ENCODE measurements at places on chromosomes 11 and 22.

GRCh38 chr11:31922450-31922849 lies 111.3 kb upstream of the PAX6 start:
- DNase-seq, result no peak

DNA sequence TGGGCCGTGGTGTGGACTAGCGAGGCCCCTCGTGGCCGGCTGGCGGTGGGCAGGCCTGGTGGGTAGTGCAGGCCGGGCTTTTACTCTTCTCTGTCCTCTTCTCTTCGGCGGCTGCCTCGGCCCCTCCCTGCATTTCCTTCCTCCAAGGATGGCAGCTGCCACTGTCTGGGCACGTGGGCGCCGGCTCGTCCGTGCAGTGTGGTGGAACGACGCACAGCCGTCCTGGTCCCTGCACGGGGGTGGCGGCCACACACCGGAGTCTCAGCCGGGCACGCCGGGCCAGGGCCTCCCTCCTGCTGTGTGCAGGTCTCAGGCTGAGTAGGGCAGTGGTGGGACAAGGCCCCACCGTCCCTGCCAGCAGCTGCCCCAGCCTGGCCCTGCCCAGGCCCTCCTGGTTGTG lies 37.7 kb downstream of the MOB2 start:
- DNase-seq, result no peak

- no peak for DNase-seq
Measured at GRCh38 chr22:22214819-22215329, 29.7 kb upstream of the VPREB1 start.

- no peak for DNase-seq
Measured at GRCh38 chr11:118282606-118283005, 18.5 kb upstream of the MPZL2 start.

- DNase-seq, result no peak
Measured at GRCh38 chr11:1162138-1162475, 4.4 kb downstream of the MUC5AC start.

- DNase-seq, result no peak
Measured at GRCh38 chr11:61543606-61544306, 35.2 kb downstream of the LRRC10B start.

GRCh38 chr11:101510591-101510990 lies 73.2 kb downstream of the TRPC6 start:
- no peak for DNase-seq

DNA sequence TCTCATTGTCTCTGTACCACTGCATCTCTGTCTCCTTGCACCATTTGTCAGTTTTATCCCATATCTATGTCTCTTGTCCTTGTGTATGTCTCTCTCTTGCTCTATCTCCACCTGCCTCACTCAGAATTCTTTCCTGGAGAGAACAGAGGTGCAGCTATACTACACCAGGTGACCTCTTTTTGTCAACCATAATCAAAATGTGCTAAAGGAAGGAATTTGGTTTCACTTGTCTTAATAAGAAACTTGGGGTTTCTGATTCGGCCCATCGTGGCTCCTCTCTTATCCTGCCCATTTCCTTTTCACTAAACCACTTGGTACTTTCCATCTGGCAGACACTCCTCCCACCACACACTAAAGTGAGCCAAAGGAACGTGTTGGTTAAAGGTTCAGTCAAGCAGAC lies 2.0 kb upstream of the C11orf42 start:
- DNase-seq, result no peak

- DNase-seq, result no peak
Measured at GRCh38 chr11:75223954-75224643, 16.5 kb upstream of the TPBGL start.

DNA sequence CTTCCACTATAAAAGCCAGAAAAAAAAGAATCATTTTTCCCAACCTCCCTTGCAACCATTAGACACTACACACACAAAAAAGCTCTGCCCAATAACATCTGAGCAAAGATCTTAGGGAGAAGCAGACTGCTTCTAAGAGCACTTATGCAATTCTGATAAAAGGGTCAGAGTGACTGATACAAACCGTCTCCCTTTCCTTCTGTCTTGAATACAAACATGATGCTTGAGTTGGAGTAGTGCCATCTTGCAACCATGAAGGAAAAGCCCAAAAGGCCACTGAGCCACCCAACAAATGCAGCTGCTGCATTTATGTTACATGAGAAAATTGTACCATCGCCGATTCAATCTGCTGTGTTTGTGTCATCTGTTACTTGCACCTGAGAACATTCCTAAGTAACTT lies 47.6 kb upstream of the EED start:
- DNase-seq, result no peak

GRCh38 chr11:115345361-115345760 lies 158.9 kb downstream of the CADM1 start:
- no peak for DNase-seq

DNA sequence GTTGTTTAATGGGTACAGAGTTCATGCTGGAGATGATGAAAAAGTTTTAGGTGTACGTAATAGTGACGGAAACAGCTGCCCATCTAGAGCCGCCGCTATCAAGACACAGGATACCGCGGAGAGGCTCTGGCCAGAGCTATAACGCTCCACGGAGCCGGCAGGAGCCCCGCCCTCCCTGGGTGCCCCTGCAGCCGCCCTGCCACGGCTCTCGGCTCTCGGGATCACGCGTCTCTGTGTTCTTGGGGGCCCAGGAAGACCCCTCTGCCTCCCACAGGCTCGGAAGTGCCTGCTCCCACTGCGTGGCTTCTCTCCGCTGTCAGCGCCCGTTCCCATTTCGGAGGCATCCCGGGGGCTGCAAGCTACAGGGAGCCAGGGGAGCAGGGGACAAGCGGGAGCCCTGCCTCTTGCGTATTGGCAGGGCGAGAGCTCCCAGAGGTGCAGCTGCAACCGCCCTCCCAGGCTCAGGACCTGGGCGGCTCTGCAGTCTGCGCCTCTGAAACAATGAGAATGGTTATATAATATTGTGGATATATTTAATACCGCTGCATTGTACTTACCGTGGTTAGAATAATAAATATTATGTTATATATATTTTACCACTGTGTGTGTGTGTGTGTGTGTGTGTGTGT lies 13.7 kb downstream of the GLYATL2 start:
- no peak for DNase-seq

GRCh38 chr11:35365395-35365794 lies 54.0 kb downstream of the SLC1A2 start:
- DNase-seq, result no peak

DNA sequence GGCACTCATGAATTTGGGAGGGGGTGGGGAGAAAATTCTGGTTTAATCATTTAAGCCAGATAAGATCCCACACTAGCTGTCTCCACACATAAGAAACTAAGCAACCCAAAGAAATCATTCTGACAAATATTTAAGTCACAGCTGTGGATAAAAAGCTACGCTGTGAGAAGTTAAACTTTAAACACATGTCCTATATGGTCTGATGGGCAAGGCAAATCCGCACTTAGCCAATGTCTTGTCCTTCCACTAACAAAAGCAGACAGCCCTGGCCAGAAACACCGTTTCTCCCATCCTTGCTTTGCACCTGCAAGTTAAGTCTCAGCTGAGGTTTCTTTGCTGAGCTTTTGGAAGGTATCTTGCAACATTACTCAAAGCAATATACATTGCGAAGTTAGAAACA lies 68.0 kb downstream of the ETS1 start:
- DNase-seq, result peak; percentile 68

GRCh38 chr11:91825777-91826176 lies 398.8 kb upstream of the FAT3 start:
- no peak for DNase-seq

DNA sequence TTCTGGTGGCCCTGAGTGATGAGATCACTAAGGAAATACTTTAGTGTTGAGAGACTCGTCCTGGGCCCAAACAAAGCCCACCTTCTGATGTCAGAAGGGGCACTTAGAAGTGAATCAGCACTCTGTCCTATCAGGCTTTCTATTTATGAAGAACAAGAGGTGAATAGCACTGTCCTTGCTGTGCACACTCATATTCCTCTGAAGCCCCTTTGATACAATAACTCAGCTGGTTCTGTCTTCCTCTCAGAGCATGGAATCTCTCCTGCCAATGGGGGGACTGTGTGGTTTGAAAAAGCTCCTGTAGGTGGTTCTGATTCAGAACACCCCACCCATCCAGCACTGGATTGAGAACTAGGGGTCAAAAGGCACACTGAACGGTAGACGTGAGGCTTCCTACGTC lies 348.1 kb downstream of the ETS1 start:
- no peak for DNase-seq

- no peak for DNase-seq
Measured at GRCh38 chr22:47322854-47323253, 560.4 kb downstream of the TBC1D22A start.

DNA sequence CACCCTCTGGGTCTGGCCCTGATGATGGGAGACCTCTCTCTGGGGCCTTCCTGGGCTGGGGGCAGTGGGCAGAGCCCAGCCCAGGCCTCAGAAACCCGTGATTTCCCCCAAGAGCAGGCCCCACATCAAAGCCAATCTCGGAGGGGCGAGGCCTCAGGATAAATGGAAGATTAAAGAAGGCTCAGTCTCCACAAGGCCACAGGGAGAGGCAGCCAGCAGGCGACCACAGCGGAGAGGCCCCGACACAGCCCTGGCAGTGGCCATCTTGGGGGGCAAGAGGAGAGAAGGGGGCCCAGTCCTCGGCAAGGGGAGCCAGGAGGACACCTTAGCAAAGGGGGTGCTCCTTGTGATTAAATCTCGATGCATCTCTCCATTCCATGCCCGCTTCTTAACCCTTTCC lies 12.5 kb upstream of the CREB3L1 start:
- DNase-seq, result no peak

DNA sequence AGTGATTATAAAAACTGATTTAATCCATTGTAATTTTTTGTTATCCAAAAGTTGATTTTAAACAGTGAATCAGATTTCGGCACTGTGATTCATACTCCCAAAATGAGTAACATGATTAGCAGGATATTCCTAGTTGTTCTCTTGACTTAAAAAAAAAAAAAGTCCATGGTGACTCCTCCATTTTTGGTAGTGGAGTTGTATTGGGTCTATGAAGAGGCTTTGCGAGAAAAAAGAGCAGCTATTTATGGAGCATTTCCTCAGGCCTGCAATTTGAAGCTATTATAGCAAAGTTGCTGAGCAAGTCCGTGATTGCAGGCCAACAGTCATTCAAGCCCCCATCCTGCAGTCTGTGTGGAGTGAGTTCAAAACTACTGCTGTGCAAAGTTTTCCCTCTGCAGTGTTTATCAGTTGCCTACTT lies 28.8 kb downstream of the YAP1 start:
- DNase-seq, result no peak

- DNase-seq, result no peak
Measured at GRCh38 chr22:21762712-21763581, 27.4 kb upstream of the YPEL1 start.

GRCh38 chr11:36211761-36212430 lies 77.3 kb downstream of the COMMD9 start:
- no peak for DNase-seq

DNA sequence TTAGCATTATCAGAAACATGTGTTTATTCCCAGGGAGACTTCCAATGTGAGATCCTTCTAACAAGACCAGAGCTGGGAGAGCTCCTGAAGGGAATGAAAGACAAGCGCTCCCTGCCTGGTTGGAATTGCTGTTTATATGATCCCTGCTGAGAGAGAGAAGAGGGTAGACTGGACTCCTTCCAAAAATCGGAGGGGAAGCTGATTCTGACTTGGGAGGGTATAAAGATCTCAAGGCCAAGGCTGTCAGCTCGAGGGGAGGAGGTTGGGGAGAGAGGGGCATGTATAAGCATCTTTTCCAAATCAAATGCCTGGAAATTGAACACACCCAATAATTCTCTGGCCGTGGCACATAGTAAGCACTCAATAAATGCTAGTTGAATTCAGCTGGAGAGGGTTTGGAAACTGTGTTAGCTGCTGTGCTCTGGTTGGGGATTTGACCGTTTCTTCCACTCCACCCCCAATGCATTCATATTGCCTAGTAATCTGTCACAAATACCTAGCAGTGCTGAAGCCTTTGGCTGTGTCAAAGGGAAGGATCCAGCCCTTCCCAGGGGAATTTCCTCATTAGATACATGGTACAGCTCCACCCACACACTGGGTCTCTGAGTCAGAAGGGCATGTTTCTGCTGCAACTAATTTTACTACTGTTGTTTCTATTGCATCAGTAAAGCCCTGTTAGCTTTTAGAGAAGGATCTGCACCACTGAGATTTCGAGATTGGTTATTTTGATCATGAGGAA lies 61.5 kb downstream of the CACNG2 start:
- DNase-seq, result no peak
